Activated T-cell treated with anti-CD3 and anti-CD28 coated beads for 24 hours (primary cell): ENCODE measurements at places on chromosomes 1 and 21.

GRCh38 chr1:232952514-232953499 is 2.4 kb downstream of the NTPCR start:
- DNase-seq, result no peak

DNA sequence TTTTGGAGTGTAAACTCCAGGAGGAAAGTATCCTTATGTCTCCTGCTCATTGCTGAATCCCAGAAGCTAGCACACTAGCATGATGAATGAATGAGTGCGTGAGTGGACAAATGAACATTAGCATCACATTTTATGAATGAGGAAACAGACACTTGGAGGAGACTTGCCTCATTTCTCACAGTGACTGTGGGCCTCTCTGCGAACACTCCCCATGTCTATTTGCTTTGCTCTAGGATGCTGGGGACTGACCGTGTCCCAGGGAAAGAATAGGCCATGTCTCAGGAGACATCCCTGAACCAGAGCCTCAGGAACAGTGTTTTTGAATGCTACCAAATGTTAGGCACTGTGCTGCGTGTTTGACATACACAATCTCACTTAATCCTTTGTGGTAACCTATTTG is 140.9 kb downstream of the OMA1 start:
- DNase-seq, result no peak

- DNase-seq, result no peak
Measured at GRCh38 chr1:34378968-34379856, 202.5 kb downstream of the C1orf94 start.

GRCh38 chr1:244354810-244355278 is 96.9 kb downstream of the ADSS2 start:
- no peak for DNase-seq

DNA sequence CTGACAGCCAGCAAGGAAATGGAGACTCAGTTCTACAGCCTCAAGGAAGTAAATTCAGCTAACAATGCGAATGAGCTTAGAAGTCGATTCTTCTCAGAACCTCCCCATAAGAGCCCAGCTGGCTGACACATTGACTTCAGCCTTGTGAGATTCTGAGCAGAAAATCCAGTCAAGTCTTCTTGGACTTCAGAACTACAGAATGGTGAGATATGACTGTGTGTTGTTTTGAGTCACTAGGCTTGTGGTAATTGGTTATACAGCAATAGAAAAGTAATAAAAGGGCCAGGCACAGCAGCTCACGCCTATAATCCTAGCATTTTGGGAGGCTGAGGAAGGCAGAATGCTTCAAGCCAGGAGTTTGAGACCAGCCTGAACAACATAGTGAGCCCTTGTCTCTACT is 161.8 kb upstream of the IVNS1ABP start:
- DNase-seq, result no peak

DNA sequence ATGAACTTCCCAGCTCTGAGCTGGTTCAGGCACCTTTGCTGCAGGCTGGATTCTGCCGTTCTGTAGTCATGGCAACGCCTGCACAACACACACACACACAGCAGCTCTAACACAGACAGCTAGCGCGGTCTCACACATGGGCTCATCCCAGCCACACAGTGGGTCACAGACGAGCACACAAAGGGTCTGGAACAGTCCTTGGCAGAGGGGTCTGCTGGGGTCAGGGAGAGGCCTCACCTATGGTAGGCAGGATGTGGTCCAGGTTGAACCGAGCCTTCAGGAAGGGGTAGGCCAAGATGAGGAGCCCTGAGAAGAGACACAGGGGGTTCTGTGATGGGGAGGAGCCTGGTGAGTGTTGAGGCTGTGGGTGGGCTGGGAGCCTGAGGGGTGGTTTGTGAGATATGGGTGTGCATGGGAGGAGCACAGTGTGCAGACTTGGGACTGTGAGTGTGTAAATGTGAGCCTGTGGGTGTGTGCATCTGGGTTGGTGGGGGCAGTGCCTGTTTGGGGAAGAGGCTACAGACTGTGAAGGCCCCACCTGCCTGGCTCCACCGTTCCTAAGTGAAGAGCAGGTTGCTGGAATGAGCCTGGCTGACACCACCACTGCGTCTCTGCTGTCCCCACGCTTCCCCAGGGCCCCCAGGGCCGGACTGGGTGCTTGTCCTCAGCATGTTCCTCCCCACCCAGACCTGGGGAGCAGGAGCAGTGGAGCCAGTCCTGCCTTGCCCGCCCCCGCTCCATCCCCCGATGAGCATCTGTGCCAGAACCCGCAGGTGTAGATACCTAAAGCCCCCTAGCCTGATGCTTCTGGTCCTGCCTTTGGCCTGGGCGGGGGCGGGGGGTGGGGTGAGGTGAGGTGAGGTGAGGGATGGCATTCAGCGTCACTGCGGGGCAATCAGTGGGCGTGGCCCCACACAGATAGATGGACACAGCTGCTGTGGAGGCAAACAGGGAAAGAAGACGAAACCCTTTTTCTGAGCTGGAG is 1.5 kb downstream of the KNCN start:
- no peak for DNase-seq

DNA sequence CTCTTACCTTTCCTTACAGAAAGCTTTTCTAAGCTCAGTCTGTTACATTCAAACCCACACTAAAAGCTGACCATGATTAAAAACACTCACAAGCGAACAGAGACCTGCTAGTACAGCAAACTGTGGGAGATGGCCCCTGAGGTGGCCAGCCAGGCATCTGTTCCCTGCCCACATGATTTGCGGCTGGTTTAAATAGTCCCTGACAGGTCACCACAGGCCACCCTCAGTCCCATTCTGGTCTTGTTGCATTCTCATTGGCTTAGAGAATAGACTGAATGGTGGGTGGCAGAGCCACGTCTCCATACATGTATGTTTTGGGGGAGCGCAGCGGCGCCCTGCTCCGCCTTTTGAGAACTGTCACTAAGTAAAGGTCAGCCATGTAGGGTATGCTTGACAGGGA is 2.3 kb upstream of the ACTA1 start:
- no peak for DNase-seq

DNA sequence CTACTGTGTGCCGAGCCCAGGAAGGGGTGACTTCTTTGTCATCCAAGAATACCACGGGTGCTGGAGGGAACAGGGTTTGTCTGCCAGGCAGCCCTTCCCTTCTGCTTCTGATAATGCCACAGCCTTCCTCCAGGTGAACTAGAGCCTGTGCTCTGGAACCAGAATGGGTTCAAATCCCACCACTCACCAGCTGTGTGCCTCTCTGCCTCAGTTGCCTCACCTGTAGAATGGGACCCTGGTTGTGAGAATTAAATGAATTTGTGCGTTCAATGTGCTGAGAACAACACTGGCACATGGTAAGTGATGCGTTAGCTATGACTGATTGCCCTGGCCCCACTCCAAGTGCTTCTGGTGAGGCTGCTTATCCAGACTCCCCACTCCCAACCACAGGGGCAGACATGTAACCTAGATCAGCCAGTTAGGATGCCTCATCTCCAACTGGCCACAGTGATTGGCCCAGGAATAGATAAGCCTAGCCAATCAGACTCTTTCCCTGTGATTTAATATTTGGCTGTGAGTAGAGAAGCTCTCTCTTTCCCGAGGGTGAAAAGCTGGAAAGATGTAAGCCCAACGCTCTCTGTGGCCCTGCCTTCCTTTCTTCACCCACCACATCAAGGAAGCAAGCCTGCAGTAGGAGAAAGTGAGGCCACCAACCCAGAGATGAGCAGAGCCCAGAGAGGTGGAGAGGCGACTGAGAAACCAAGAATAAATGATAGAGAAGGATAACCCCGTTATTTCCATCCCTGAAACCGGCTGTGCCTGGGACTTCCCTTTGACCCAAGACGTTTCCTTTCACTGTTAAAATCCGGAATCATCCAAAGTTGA is 20.8 kb upstream of the LAPTM5 start:
- DNase-seq, result no peak

DNA sequence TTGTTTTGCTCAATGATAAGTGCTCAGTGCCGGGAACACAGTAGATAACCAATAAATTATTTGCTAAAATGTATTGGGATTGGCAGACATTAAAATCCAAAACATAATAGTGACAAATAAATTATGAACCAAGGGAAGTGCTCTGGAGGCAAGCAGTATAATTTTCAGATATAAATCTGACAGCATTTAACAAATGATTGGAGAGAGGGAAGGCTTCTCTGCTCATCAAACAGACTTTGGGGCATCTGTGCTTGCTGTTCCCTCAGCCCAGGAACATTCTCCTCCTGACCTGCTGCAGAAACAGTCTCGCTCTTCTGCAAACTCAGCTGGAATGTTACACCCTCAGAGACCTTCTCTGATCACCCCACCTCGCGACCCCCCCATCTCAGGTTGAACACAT is 2.2 kb downstream of the CD46 start:
- DNase-seq, result no peak

DNA sequence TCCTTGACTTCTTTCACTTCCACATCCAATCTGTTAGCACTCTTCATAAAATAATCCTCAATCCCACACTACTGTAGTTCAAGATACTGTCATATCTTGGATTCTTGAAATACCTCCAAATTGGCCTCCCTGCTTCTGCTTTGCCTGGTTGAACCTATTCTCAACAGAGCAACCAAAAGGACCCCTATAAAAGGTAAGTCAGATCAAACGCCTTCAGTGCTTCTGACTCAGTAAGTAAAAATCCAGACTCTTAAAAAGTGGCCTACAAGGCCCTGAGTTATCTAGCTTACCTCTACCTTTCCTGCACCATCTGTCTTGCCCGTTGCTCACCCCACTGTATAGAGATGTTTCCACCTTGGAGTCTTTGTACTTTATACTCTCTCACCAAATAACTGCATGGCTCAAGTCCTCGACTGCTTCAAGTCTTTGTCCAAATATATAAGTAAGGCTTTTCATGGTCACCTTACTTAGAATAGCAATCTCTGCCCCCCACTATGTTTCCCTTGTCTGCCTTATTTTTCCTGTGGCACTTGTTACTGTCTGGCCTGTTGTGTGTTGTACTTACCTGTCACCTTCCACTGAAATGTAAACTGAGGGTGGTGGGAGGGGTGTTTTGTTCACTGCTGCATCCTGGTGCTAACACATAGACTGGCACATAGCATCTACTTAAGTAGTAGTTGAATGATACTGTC is 5.1 kb upstream of the PIGV start:
- DNase-seq, result no peak

DNA sequence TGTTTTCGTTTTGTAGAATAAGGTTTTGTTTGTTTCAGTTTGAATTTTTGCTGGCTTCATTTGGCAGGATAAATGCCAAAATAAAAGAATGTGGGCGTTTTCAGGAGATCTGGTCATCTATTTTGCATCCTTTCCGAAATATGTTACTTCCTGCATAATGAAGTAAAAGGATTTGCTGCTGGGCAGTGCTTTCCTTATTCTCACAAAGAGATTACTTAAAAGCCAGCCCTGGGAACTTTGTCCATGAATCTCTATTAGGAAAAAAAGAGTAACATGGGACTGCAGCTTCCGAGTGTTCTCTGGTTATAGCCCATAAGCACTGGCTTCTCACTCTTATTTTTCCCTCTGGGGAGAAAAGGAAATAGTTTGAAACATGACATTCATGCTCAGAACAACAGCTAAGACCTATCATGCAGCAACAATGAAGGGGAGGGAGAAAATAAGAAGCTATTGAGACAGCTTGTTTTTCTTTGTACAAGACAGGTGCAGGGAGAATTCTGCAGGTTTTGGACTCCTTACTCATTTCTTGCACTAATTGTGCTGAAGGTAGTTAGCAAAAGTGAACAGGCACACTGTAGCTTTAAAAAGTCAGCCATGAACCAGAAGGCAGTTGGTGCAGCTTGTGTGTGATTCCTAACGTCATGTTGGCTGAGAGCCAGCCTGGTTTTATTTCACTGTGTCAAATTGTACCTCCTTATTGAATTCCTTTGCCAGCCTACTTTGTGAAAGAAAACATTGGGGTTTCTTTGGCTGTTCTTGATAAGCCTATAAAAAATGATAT is at the start of gene SAMD13:
SAMD13 (plus strand) TSS at position 705 of the 781 bp plus-strand sequence. CDS start 1,527 bp downstream, outside the sequence.
- peak; percentile 21 for DNase-seq

DNA sequence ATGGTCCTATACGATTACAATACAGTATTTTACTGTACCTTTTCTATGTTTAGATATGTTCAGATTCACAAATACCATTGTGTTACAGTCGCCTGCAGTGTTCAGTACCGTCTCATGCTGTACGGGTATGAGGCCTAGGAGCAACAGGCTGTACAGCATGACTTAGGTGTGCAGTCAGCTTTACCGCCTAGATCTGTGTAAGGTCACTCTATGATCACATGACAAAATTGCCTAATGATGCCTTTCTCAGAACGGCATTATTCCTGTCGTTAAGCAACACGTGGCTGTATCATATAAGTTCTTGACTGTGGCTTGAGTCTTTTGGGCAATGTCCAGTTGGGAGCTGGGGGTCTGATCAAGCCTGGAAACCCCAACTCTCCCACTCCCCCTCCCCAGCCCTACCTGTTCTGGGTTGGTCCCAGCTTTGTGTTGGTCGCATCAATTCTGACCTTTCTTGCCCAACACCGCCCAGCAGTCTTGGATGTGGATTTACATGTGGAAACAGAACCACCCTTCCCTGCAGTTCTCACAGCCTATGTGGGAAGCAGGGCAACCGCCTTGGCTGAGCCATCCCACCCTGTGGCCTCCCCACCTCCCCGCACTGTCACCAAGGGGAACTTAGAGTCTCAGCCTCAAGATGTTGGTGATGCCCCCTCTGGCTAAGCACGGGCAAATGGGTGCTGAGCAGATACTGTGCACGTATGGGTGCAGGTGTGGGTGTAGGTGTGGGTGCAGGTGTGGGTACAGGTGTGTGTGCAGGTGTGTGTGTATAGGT is 80.2 kb upstream of the ACTL8 start:
- no peak for DNase-seq

GRCh38 chr1:219340796-219341195 is 167.1 kb downstream of the LYPLAL1 start:
- no peak for DNase-seq

- no peak for DNase-seq
Measured at GRCh38 chr1:1109743-1110142, 6.1 kb downstream of the C1orf159 start.
